ENCODE measurements at places on chromosomes 13 and 19.

- DNase-seq, result no peak
These were observed 92.7 kb upstream of the GPR12 start for GRCh38 chr13:26853323-26853722.

GRCh38 chr13:105599477-105600037, 935.9 kb downstream of the EFNB2 start:
- DNase-seq, result no peak

- DNase-seq, result no peak
These were observed 25.7 kb upstream of the TPP2 start for GRCh38 chr13:102571075-102571474.

DNA sequence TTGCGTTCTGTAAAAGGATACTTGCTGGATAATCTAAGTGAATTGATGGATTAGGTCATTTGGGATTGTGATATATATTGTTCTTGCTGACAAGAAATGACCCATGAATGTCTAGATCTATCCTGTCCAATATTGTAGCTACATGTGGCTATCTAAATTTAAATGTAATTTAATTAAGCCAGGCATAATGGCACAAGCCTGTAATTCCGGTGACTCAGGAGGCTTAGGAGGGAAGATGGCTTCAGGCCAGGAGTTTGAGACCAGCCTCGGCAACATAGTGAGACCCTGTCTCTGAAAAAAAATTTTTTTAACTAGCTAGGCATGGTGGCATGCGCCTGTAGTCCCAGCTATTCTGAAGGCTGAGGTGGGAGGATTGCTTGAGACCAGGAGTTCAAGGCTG, 39.3 kb upstream of the AKAP11 start:
- DNase-seq, result no peak

- DNase-seq, result no peak
These were observed 698.7 kb upstream of the ARGLU1 start for GRCh38 chr13:107266657-107267056.

DNA sequence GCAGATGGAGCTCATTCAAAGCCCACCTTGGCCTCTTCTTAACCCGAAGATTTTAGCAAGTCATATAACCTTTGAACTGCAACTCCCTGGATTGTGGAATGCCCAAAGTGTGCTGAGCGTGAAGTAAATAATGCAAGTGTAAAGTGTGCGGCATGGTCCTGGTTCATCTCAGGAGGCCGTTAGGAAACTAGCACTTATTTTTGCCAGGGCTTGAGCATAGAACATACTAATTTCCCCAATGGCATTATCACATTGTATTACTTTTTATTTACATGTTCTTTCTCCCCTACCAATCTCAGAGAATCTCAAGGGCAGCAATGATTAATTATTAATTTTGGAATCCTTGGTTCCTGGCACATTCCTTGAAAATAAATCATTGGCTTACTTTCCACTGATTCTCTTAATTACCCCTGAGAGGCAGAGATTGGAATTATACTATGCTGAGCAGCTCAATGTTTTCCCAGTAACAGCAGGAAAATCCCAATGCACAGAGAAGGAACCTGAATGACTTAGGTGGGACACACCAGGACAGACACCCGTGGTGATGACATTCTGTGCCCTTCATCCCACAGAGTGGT, 128.8 kb upstream of the GJB6 start:
- no peak for DNase-seq

DNA sequence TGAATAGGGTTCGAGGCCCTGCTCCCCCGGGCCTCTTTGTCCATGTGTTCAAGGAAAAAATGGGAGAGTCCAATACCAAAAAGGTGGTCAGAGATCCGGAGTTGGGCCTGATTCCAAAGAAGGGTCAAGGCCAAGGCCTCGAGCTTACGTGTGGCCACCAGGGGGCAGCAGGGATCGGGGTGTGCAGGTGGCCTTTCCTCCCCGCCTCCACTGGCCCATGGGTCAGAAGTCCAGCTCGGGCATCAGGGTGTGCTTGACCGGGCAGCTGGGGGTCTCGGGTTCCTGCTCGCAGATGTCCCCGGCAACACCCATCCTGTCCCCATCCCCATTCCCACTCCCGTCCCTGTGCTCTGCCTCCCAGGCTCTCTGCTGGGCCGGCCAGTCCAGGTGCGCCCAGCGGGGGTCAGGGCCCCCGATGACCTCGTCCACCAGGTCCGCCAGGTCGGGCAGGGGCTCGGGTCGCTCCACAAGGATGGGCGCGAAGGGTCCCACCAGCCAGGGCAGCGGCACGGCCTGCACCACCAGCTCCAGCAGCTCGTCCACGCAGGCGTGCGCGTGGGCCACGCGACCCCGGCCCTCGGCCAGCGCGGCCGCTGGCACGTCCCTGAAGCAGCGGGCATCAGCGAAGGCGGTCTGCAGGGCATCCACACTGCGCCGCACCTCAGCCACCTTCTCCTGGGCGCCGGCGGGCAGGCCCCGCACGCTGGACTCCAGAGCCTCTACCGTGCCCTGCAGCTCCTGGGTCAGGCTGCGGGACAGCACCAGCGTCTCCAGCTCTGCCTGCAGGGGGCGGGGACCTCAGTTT, 5.2 kb upstream of the PLIN4 start:
- DNase-seq, result no peak

- peak; percentile 9 for DNase-seq
These were observed 252.2 kb upstream of the SLITRK6 start for GRCh38 chr13:86051134-86052103.

DNA sequence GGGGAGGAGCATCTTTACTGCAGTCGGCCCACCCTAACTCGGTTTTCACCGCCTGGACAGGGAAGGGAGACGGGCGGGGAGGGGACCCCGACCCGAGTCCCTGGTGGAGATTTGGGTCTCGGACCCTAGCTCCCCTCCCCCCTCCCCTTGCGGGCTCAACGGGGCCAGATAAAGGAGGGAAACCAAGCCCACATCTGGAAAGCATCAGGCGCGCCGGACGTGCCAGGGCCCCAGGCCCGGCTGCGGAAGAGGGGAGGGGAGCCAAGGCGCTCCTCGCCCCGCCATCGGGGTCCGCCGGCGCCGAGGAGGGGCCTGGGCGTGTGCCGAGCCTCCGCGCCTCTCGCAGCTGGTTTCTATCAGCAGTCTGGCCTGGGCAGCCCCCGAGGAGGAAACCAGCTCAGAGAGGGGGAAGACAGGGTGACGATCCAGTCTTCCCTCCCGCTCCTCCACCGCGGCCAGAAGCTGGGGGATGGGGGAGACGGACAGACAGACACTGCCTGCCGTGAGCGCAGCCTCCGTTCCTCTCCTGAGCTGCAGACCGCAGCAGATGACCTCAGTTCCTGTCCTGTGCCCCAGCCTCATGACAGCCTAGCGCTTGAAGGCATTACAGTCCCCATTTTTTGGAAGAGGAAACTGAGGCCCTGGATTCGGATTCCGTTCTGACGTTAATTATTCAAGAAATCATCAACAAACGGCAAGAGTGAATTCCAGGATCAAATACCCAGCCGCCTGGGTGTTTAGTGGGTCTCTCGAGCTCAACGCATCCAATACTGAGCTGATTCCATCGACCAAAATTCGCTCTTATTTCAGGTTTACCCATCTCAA, 3.6 kb upstream of the GNG8 start:
- DNase-seq, result no peak

- no peak for DNase-seq
These were observed 292.5 kb downstream of the UQCRFS1 start for GRCh38 chr19:28920269-28921066.

- DNase-seq, result no peak
These were observed 261.7 kb upstream of the HTR2A start for GRCh38 chr13:47158593-47158992.

- DNase-seq, result no peak
These were observed 6.8 kb downstream of the ANO8 start for GRCh38 chr19:17327654-17328516.

DNA sequence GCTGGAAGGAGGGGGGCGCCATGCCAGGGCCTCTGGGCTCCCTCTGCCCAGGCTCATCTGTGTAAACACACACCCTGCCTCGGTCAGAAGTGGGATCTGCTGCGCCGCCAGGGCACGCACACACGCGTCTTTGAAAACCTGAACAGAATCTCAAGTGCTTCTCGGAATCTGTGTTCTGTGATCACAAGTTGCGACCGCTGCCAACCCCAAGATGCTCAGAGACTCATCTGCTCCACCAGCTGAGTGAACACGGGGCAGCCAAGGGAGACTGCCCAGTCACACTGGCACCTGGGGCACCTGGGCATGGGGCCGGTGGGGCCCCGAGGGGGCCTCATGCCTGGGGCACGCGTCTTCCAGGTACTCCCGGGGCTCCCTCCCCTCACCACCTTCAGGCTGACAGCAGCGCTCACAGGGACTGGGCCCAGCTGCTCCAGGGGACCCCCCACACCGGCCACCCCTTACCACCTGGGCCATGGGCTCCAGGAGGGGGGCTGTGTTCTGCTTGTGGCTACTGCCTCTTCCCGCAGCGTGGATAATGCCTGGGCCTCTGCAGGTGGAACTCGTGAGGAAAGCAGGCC, 59.0 kb downstream of the KLF2 start:
- DNase-seq, result no peak

DNA sequence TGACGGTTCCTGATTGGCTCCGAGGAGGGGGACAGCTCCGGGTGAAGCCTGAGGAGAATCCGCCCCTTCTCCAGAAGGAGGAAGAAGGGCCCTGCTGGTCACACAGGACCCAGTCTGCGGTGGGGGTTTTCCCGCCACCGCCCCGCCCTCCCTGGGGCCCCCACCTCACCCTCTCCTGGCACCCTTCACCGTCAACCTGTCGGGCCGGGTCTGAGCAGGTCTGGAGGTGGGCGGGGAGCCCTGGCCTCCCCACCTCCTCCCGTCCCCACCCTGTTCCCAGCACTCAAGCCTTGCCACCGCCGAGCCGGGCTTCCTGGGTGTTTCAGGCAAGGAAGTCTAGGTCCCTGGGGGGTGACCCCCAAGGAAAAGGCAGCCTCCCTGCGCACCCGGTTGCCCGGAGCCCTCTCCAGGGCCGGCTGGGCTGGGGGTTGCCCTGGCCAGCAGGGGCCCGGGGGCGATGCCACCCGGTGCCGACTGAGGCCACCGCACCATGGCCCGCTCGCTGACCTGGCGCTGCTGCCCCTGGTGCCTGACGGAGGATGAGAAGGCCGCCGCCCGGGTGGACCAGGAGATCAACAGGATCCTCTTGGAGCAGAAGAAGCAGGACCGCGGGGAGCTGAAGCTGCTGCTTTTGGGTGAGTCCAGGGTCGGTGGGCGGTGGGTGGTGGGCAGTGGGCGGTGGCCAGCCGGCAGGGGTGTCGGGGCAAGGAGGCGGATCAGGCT, at the start of gene GNA15:
Gene GNA15, plus strand, starts transcription at position 73 of the 723 bp plus-strand sequence. Its CDS starts 418 bp downstream, at position 491.
- DNase-seq, result no peak

- no peak for DNase-seq
These were observed 122.0 kb downstream of the NDFIP2 start for GRCh38 chr13:79602936-79603335.

DNA sequence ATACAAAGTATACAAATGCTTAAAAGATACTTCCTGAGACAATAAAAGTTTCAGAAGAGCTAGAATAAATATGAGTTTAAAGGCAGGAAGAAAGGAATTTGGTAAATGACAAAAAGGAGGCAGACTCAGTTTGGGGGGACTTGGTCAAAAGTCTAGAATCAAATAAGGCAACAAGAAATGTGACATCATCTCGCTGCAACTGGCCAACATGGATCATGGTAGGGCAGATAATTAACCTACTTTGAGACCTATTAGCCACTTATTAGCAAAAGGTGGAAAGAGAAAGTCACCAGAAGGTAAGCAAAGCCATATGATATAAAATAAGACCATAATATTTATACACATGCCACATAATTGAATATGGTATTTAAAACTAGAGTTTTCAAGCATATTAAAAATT, 5.3 kb downstream of the USP12 start:
- no peak for DNase-seq

GRCh38 chr19:49150106-49150943, 4.9 kb downstream of the HRC start:
- no peak for DNase-seq

- DNase-seq, result no peak
These were observed 37.1 kb upstream of the CNMD start for GRCh38 chr13:52776726-52777125.

DNA sequence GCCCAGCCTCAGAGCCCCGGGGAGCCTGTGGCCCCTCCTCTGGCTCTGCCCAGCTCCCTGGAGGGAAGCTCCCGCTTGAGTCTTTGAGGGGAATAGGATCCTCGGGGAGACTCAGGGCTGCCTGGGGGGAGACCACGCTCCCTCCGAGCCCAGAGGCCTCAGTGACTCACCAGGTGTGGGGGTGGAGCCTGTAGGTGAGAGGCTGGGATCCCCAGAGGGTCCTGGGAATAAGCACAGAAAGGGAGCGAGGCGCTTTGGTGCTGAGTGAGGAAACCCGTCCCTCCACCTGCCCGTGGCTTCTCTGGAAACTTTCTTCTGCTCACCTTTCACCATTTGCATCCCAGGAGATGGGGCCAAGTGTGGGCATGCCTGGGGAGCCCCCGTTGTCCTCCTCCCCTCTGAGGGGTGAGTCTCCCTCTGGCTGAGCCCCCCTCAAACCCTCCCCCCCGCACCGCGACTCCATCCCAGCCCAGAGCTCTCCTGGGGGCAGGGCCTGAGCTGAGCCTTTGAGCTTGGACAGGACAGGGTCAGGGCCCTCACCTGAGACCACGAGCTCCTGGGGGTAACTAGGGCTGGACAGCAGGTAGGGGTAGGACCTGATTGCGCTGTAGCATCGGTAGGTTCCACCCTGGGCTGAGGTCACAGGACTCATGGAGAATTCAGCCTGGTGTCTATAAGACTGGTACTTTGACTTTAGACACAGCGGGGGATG, 2.7 kb downstream of the LILRB5 start:
- no peak for DNase-seq

DNA sequence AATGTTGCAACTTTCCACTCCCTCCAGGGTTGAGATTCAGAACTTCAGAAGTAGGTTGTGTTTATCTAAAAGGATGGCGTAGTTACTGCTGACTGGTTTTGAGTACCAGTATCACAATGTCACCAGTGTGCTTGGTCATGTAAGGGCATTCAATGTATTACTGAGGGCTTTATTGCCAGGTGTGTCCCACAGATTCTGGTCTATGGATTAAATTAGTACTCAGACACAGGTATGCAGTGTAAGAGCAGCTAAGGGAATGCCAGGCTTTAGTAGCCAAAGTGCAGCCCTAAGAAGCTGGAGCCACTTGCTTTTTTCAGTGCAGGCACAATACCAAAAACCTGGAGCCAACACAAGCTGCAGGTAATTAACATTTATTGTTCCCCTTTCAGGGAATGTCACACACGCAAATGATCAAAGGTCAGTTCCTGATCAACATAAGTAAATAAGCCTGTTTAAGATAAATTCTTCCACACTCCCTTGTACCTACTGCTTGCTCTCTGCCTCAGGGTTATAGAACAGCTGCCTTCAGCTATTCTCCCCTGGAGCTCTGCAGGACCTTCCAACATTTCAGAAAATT, 130.1 kb upstream of the ZNF91 start:
- no peak for DNase-seq

DNA sequence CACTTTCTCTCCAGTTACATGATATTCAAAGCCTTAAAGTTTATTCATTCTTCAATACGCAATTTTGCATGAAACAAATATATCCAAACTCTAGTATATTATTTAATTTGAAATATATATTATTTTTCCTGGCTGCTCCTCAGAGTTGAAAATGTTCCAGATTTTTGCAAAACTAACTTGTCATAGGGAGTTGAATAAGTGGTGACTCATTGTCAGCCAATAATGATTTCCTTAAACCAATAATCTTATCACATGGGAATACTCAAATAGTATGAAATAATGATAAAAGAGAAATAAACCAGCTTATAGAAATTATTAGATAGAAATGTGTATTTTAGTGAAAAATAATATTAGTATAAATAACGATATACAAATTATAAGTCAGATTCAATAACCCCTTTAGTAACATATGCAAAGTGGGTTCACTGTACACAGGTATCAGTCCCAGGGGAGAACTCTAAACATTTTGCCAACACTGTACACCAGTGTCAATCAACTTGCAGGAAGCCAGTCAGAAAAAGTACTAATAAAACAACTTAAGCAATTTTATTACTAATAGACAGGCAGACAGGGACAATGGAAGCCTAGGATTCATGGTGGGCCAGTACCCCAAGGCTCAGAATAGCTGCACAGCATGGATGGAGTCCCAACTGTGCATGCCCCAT, 222.6 kb upstream of the KLHL1 start:
- DNase-seq, result no peak

Measured in NCI-H1436 treated with DMSO at 0.1 percent for 48 hours (cell line).